ENCODE measurements at places on chromosomes 12 and 14.

DNA sequence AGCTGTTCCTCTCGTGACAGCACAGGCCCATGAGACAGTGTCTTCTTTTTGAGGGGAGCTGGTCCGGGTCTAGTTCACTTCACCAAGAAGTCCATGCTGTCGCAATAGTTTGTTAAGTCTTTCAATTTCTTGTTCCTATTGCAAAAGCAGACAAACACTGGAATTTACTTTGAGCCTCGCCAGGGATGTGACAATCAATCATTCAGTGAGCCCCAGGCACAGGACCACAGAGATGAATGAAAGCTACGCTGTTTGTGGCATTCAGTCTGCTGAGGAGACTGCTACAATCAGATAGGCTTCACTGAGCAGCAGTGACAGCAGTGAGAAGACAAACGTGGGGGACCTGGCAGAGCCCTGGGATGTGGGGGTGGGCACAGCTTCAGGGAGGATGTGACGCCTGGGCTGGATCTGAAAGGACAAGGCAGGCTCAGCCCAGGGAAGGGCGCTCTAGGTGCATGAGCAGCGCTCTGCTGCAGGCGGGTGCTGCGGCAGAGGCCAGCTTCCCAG is 35.5 kb downstream of the TCTN1 start:
- no peak for DNase-seq

- no peak for DNase-seq
These were observed 786.2 kb upstream of the FBXO33 start for GRCh38 chr14:40218282-40218941.

DNA sequence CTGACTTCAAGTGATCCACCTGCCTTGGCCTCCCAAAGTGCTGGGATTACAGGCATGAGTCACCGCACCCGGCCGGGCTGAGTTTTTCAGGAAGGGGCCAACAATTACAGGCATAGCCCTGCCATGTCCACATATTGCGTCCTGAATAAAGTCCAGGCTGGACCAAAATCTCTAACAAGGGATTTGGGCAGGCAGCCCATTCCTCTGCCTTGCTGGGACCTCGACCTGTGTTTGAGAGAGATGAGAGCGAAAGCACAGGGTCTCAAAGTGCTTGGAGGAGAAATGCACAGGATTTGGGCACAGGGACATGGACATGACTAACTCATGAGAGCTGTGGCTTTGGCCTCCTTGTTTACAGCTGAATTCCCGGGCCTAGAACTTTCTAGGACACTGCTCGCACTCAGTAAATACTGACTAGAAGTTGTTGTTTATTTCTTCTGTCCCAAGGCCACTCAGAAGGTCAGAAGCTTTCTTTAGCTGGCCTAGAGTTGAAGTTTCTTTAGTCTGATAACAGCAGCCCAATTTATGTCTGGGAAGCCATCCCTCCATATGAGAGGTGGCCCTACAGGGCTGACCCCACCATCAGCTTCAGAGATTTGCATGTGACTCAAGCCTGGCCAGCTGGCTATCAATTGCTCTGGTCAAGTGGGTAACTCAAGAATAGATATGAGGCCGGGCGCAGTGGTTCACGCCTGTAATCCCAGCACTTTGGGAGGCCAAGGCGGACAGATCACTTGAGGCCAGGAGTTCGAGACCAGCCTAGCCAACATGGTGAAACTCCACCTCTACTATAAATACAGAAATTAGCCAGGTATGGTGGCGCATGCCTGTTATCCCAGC is 11.7 kb downstream of the CAMKK2 start:
- DNase-seq: peak; percentile 48

DNA sequence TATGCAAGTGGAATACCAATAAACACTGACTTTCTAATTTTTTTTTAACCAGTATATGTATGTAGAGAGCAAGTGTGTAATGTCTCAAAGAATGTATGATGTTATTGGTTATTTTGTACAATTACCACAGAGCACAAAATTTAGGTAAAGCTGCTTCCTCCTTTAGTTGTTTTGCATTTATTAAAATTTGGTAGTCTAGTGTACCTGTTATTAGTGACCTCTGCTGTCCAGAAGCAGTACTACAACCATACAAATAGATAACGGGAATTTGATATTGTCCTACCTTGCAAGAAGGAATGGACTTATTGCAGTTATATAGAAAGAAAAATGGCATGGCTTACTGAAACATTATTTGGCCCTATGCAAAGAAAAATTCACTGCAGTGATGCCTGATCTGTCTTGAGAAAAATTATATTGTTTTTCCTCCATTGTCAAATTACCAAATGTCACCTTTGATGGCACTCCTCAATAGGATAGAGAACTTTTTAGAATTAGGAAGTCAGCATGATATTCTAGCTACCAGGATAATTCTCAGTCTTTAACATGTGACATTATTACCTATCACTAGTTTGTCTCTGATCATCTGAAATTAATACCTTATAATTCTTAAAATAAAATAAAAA is 153.9 kb upstream of the RMST start:
- DNase-seq: no peak

DNA sequence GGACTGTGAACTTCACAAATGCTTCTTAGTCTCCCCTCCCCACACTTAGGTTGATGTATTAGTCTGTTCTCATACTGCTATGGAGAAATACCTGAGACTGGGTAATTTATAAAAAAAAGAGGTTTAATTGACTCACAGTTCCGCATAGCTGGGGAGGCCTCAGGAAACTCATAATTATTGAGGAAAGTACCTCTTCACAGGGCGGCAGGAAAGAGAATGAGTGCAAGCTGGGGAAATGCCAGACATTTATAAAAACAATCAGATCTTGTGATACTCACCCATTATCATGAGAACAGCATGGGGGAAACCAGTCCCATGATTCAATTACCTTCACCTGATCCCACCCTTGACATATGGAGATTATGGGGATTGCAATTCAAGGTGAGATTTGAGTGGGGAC is 178.8 kb downstream of the SLC38A4 start:
- DNase-seq: no peak

DNA sequence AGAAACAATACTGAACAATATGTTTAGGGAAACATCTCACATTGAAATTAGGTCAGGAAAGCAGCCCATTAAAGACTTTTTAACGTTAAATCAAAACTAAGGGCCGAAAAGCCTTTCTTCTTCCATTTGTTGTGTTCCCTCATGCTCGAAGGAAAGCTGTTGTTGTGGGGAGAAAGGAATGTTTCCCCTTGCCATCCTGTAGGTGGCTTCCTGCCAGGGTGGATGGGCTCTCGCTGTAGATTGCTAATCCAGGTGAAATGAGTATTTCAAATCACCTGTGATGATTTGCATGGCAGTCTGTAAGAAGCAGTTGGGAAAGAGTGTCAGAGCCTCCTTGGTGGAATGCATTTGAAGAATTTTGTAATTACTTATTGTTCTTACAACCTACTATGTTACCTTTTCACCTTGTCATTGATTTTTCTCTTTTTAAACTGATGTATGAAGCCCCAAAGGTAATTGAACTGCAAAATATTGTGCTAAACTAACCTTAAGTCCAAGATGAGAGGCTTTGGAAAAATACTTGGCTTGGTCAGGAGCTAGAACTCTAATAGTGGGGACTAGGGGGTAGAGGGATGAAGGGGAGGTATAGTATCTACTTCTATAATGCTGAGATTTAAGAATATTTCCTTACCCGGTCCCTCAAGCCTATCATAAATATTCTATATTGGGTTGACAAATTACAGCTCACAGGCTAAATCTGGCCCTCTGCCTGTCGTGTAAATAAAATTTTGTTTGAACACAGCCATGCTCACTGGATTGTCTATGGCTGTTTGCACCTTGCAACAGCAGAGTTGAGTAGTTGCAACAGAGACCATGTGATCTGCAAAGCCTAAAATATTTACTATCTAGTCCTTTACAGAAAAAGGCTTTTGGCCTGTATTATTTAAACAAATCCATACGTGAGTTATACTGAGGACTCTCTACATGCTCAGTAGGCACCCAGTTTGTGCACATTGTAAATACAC is 7.7 kb upstream of the DCP1B start:
- no peak for DNase-seq

- DNase-seq: no peak
These were observed 9.8 kb downstream of the EPYC start for GRCh38 chr12:90995010-90995409.

- DNase-seq: no peak
These were observed 205.1 kb downstream of the TSPAN9 start for GRCh38 chr12:3282384-3282670.

DNA sequence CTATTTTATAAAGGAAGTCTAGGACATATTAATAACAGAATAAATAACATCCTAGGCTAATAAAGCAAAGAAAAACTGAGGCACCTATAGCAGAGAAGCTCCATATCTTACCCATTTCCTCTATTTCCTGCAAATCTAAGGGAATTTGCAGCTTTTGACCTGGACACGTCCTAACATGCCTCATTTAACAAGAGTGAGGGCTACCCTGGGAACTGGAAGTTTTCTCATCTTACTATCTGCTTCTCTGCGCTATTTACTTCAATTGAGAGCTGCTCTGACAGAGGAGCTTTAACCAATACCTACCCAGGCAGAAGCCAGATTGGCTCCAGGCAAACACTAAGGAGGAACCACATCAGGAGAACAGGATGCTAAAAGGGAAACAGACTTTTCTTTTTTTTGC is 5.7 kb downstream of the YBX3 start:
- DNase-seq: no peak

- peak; percentile 93 for DNase-seq
These were observed 24.4 kb downstream of the PITPNM2 start for GRCh38 chr12:123126294-123127181.

GRCh38 chr14:32679927-32680612 is 258.6 kb upstream of the NPAS3 start:
- DNase-seq: no peak

DNA sequence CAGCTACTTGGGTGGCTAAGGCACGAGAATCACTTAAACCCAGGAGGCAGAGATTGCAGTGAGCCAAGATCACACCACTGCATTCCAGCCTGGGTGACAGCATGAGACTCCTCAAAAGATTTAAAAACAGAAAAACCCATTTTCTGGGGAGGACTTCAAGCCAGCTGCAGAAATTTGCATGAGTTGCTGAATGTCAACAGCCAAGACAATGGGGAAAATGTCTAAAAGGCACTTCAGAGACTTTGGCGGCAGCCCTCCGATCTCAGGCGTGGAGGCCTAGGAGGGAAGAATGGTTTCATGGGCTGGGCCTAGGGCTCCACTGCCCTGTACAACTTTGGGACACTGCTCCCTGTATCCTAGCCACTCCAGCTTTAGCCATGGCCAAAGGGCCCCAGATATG is 177.8 kb upstream of the C14orf180 start:
- no peak for DNase-seq

DNA sequence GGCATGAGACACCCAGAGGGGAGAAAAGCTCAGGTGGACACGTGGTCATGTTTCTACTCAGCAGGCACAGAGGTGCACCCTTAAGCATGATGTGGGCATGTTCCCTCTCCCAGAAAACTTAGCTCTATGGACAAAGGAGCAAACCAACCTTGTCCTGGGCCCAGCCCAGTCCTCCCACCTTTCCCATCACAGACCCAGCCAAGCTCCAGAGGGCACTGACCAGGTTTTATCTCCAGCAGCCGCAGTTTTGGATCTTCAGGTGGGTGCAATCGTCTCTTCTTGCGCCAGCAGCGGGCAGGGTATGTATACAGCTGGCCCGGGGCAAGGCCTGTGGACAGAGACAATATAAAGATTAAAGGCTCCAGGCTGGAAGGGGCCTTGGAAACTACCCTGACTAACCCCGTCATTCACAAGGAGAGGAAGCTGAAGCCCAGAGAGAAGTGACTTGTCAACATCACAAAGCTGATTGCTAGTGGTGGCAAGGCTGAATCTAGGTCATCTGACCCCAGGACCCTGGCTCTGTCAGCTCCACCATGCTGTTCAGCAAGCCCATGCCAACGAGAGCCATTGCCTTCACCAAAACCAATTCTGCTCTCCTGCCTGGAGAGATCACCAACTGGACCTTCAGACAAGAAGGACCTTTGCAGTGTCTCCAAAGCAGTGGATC is 140.7 kb downstream of the DPF3 start:
- DNase-seq: no peak

DNA sequence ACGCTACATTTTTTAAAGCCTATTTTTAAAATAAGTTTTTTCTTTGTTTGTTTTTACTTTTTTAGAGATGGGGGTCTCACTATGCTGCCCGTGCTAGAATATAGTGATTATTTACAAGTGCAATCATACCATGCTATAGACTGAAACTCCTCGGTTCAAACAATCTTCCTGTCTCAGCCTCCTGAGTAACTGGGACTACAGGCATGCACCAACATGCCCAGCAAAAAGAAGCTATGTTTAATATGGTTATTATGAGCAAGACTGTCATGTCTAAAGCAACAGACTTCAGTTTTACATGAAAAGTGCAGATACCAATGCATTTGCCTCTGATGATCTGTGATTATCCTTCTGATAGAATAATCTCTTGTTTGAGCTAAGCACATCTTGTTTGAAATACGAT is 45.6 kb upstream of the SGPP1 start:
- no peak for DNase-seq

DNA sequence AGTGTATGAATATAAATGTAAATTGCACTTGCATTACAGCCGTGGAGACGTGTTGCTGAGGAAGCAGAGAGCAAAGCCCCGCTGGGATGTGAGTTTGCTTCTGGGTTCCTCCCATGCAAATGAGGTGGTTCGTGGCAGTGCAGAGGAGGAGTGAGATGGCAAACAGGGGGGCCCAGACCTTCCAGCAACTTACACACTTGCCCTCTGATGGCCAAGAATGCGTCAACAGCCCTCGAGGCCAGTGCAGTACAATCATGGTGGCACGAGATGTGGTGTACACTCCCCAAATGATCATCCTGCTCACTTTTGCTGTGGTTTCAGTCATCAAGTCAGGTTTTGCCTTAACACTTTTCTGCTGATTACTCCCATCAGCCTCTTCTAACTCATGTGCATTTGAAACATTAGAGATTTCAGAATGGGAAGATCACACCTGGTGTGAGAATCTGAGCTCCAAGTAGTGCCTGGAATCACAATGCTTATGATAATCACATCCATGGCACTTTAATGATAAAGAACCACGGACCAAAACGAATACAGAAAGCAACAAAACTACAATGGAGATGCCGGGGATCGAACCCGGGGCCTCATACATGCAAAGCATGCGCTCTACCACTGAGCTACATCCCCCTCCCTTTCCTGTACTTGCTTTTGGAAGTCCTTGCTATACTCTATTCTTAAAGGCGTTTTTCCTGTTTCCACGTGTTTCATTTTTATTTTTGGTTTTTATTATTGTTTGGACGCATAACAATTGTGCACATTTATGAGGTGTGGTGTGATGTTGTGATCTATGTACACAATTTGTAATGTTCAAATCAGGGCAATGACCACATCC is 7.0 kb upstream of the UBC start:
- peak; percentile 57 for DNase-seq

DNA sequence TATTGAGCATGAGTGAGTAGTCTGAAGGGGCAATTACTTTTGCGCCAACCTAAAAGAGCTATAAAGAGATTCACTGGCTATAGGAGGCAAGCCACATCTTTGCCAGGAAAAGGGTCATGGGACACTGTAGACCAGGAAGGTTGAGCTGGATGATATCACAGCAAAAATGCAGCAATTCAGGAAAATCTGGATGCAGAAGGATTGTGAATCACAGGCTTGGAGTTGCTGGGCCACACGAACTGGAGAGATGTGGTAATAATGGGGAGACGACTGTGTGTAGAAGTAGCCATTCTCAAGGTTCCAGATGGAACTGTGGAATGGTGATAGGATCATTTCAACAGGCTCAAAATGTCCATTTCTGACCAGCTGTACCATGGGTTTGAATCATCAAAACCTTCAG is 151.4 kb upstream of the DAAM1 start:
- no peak for DNase-seq
